ENCODE measurements at places on chromosomes 1 and 21.

- DNase-seq: no peak
These were observed 26.9 kb downstream of the LHX4 start for GRCh38 chr1:180257028-180257386.

GRCh38 chr1:9902060-9902452 lies 8.0 kb downstream of the CTNNBIP1 start:
- no peak for DNase-seq

- DNase-seq: peak; percentile 64
These were observed 601 bp downstream of the CCT8 start for GRCh38 chr21:29072873-29073221.

DNA sequence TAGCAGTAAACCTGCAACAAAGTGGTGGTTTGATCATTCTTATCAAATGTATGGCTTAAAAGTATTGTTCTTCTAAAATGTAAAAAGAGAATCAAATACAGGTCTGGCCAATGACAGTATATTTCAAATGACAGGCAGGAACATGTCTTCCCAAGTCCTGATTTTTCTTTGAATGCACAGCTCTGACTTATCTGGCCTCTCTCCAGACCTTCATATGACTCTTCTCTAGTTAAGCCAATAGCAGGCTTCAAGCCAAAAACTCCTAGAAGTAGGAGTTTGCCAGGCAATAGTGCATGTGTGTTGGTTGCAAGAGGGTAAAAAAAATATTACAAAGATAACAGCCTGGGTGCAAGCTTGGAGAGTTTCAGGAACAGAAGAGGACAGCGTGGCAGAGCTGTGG lies 345.5 kb downstream of the SMYD3 start:
- DNase-seq: no peak

- DNase-seq: peak; percentile 55
These were observed 648 bp downstream of the FAM76A start for GRCh38 chr1:27726173-27727044.

DNA sequence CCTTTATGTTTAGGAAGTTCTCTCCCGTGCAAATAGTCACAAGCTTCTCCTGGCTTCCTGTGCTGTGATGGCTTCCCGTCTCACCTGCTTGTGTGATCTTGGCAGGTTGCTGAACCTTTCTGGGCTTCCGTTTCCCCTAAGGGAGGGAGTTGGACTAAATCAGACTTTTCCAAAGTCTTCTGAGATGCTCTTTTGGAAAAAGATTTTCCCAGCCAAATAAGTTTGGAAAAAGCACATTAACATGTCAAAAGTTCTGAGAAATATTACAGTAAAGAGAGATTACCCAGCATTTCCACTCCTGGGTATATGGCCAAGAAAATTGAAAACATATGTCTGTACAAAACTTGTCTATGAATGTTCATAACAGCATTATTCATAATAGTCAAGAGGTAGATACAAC lies 36.0 kb upstream of the TENT5C start:
- no peak for DNase-seq

GRCh38 chr1:91555074-91555730 lies 54.6 kb downstream of the CDC7 start:
- no peak for DNase-seq

DNA sequence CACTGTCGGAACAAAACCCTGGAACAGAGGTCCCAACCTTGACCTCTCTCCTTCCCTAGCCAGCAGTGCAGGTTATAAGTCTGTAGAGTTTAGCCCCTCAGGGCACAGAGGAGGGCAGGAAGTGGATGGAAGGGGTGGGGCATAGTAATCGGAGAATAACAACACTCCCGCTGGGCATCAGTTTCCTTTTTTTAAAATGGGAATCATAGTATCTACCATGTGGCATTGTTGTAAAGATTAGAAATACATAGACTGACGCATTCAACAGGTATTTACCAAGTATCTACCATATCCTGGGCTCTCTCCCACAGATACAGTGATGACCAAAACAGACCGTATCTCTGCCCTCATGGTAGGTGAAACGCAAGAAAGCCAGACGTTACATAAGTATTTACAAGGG lies 24.9 kb upstream of the ATF3 start:
- DNase-seq: no peak

DNA sequence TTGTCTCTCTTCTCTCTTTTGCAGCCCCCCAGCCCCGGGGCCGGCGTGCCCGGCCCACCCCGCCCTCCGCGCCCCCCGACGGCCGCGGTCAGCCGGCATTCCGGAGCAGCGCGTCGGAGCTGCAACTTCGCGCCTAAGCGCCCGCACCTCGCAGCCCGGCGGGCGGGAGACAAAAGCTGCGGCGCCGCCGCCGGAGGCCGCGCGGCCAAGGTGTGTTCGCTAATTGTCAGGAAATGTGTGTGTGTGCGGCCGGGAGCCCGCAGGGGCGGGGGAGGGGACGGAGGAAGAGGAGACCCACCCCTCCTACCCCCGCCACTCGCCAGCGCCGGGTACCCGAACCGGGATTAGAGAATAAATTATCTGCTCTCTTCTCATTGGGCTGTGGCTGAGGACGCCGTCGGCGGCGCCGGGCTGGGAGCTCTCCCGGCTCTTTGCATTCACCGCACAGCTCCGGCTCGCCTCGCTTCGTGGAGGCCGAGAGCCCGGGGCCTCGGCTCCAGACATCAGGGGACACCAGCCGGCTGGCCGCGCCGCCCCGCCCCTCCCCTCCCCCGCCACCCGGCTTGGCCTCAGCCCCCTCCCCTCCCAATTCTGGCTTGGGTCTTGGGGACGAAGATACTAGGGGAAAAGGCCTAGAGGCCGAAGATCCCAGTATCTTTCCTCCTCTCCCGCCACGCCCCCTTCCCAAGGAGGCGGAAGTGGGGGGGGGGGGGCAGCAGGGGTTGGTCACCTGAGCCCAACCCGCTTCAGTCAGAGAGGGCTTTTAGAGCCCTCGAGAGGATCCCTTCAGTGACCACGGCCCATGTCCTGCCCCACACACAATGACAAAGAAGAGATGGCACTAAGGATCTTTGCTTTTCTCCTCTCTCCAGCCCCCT lies 1.3 kb upstream of the BLACAT1 start:
- no peak for DNase-seq
